ENCODE measurements at places on chromosomes 13 and 19. TPM values are rescaled to one million over a fixed set of nuclear protein-coding genes. Genes with fewer than 3 reads are reported as not detected.

- no peak for DNase-seq
These were observed 8.0 kb upstream of the GPC6 start for GRCh38 chr13:93218583-93218982.

- no peak for DNase-seq
These were observed 1354.6 kb upstream of the PCDH9 start for GRCh38 chr13:68584776-68585175.

DNA sequence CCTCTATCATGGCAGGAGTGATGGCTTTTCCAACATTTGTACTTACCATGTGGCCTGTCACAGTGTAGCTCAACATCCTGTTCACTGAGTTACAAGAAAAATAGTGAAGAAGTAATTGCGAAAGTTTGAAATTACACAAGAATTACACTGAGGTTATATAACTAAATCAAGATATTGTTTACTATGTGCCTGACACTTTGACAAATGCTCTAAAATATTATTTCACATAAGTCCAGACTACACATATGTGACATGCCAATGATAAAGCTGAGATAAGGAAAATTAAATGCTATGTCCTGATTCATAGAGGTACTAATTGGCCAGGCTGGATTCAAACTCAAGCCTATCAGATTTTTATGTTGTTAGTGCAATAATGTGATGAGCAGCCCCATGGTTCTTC is 451.7 kb downstream of the PCDH9 start:
- DNase-seq: no peak

GRCh38 chr13:105907319-105908019 is 628.0 kb downstream of the EFNB2 start:
- DNase-seq: no peak

DNA sequence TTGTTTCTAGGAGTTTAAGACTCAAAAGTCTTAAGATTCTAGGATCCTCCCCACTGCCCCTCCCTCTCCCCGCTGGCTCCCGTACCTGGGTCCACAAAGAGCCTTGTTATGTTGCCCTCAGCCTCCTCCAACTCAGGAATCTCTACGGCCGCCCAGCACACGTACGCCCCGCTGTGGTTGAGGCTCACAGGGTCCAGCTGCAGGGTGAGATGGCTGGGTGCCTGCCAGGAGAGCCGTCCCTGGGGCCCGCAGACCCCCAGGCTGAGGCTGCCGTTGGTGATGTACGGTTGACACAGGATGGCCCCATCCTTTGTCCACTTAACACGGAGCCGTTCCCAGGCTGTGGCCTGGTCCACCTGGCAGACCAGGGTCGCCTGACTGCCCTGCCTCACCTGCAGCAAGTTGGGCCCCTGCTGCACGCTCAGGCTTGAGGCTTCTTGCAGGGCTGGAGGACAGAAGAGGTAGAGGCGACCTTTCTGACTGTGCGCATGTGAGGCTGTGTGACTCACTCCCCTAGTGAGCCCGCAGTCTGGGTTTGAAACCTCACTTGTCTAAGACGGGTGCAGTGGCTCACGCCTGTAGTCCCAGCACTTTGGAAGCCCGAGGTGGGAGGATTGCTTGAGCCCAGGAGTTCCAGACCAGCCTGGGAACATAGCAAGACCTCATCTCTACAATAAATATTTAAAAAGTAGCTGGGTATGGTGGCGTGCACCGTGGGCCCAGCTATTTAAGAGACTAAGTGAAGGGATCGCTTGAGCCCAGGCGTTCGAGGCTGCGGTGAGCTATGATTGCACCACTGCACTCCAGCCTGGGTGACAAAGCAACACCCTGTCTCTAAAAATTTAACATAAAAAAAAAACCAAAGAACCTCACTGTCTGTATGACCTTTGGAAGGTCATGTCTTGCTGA is 4.0 kb downstream of the TMIGD2 start:
- no peak for DNase-seq

DNA sequence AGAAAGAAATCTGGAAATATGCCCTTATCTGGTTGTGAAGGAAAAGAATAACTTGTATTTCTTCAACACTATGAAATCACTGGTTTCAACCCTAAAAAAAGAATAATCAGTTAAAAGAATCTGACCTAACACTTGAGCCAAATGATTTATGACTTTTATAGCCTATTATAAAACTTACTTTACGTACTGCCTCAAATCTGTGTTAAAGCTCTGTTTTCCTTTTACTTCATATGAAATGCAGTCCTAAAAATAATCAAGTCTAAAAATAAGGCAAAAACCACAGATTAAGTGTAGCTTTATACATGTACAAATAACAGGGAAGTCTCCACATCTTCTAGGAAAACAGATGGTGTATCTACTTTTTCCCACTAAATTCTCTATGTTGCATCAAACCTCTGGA is 101.3 kb downstream of the VWA8 start:
- DNase-seq: no peak

- no peak for DNase-seq
These were observed 37.1 kb downstream of the SMAD9 start for GRCh38 chr13:36882829-36883390.

DNA sequence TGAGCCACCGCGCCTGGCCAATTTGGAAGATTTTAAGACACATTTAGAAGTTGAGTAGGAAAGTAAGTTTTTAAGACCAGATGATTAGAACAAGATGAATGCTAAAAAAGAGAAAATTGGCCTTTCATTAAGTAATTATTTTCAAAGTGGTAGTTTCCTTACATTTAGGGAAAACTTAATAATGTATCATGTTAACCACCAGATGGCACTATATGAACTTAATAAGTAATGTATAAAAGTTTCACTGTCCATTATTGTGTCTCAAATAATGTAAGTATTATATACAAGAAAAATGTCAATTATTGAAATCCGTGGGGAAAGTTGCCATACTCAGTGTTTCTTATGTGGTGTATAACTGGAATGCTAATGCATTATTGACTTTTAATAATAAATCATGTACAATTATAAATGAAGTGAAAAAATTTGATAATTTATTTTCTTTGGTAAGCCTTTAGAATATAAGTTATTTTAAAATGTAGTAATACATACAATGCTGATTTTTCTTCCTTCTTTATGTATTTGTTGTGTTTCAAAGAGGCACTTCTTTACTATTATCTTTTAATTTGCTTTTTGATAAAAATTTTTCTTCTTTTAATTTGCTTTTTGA is 29.2 kb downstream of the COG6 start:
- DNase-seq: no peak

DNA sequence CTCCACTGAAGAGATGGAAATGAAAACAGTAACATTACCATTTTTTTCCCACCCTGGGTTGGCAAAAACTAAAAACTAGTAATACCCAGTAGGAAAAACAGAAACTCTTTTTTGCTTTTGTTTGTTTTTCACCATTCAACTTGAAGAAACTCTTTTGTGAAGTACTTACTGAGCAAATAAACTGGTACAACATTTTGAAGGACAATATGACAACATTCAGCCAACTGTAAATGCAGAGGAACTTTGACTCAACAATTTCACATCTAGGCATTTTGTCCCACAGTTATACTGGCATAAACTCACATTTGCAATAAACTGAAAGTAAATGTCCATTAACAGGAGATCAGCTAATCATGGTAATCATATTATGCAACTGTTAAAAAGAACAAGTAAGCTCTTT is 152.5 kb downstream of the RNF17 start:
- DNase-seq: no peak

DNA sequence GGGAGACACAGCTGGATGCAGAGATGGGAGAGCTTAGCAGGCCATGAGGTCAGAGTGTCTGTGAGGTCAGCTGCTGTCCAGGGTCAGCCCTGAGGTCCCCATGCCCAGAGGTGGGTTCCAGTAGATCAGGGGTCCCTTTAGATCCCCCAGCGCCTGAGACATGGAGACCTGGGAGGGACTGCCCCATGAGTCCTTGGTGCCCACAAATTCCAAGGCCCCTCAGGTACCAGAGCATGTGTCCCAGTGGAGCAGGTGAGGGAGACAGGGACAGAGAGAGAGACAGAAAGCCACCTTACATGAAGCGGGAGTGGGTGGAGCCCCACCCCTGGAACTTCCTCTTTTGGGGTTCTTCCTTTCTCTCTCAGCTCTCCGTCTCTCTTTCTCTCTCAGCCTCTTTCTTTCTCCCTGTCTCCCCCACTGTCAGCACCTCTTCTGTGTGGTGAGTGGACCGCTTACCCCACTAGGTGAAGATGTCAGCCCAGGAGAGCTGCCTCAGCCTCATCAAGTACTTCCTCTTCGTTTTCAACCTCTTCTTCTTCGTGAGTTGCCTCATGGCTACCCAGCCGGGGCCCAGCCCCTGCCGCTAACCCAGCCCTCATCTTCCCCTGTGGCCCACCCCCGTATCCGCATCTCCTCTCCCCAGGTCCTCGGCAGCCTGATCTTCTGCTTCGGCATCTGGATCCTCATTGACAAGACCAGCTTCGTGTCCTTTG is at the start of gene CD37:
CD37 (plus strand) TSS at position 336 of the 713 bp plus-strand sequence; CDS start at position 471, 135 bp downstream.
- peak; percentile 37 for DNase-seq

DNA sequence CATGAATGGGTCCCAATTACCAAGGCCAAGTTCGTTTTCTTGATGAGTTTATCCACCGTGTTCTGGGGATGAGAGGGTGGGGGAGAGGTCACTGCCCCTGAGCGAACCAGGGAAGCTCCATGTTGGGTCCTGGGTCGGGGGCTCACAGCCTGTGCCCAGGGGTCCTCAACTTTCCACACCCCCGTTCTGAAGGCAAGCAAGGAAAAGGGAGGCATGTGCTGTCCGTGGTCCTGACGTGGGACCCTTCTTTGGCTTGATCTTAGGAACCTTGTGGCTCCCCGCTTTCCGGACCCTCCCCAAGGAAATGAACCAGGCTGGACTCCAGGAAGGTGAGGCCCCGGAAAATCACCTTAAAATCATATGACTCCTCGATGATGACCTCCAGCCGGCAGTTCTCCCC is 18.2 kb upstream of the MEIS3 start:
- no peak for DNase-seq

DNA sequence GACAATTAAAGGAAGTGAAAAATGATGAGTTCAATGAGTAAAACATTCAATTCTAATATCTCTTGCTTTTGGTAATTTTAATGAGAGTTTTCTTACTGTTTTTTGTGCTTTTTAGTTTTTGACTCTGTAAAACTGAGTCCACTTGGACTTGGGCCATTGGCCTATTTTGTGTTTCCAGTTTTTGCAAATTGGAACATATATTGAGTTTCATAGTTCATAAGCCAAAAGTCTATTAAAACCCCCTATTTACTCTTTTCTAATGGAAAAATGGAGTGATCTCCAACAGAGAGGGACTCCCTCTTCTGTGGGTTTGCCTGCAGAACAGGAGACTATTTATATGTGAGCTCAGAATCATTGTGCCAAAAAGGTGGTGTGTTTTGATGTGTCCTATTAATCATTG is 219.7 kb upstream of the SPRY2 start:
- DNase-seq: no peak

GRCh38 chr19:3880471-3881271 is at the start of gene ATCAY:
ATCAY (plus strand) TSS chr19:3880685; CDS start chr19:3885768, 5,083 bp downstream.
- DNase-seq: no peak

DNA sequence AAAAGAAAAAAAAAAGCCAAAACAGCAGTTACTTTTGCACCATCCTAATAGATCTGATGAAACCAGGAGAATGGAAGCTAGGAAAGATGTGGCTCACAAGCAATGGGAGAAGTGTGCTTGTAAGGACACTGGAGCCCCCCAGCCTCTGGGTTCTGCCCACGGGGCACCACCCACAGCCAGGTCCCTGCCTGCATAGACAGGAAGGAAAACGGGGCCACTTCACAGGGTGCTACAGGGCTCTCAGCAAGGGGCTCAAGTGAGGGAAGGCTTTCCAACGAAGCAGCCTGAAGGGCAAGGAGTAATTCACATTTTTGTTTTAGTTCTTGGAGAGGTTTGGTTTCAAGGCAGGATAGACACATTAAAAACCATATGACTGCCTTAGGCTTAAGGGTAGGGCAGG is 42.7 kb downstream of the BRD4 start:
- DNase-seq: no peak

GRCh38 chr13:94712287-94712811 is at the start of gene SOX21:
SOX21 (minus strand) TSS chr13:94712545; CDS start chr13:94712049, 496 bp downstream.
- no peak for DNase-seq

- DNase-seq: no peak
These were observed 444.8 kb downstream of the SLITRK5 start for GRCh38 chr13:88115976-88116375.

DNA sequence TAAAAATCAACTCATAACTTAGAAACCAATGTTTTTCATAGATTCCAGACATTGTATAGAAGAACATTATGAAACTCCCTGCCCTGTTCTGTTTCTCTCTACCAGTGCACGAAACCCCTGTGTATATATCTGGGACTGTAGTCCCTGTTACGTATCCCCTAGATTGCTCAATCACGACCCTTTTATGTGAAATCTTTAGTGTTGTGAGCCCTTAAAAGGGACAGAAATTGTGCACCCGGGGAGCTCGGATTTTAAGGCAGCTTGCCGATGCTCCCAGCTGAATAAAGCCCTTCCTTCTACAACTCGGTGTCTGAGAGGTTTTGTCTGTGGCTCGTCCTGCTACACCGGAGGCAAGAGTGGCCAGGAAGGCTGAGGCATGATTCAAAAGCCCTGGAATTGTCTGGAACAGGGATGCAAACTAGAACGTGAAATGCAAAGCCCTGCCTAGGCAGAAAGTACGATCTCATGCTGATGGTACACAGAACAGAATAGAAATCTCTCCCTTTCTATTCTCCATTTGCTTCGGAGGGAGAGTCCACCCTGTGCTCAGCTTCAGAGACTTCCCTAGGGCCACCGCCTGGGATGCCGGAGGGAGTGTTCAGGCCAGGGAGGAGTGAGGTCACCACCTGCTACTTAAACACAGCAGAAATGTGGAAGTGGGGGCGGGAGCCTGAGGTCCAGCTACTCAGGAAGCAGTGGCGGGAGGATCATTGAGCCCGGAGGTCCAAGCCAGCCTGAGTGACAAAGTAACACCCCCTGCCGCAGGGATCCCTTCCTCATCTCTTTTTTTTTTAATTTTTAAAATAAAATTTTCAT is 758 bp upstream of the ZNF888 start:
- DNase-seq: no peak

GRCh38 chr13:82634946-82635345 is 1247.3 kb downstream of the SLITRK1 start:
- no peak for DNase-seq

GRCh38 chr19:44476559-44477408 is 23.5 kb downstream of the ZNF180 start:
- no peak for DNase-seq

DNA sequence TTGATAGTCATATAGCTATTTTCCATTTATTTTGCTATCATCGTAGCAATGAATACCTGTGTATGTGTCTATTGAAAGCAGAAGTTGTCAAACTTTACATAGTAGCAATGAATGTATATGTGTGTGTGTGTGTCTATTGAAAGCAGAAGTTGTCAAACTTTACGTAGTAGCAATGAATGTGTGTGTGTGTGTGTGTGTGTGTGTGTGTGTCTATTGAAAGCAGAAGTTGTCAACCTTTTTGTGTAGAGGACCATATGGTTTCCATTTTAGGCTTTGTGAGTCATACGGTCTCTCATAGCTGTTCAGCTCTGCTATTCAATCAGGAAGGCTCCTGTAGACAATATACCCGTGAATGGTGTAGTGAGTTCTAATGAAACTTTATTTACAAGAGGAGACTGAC is 20.8 kb downstream of the NLRP4 start:
- DNase-seq: no peak

CKM gene
- total RNA-seq: not detected

LMTK3 gene
- total RNA-seq: 11.5 TPM

PNMA8B gene
- total RNA-seq: 0.17 TPM

C19orf73 gene
- total RNA-seq: 3.9 TPM

FCER2 gene
- total RNA-seq: 7.0 TPM

CA11 gene
- 7.4 TPM for total RNA-seq

PIK3R2 gene
- 9.1 TPM for total RNA-seq

SLC1A6 gene
- total RNA-seq: not detected

CBY2 gene
- not detected for total RNA-seq

ADGRE2 gene
- 20.6 TPM for total RNA-seq

ZNF607 gene
- total RNA-seq: 3.6 TPM

ZNF765 gene
- total RNA-seq: 7.7 TPM

ATXN8OS gene
- not detected for total RNA-seq

GRK1 gene
- 0.07 TPM for total RNA-seq
